DMS53 (cell line): ENCODE measurements at places on chromosomes 11 and 22.

DNA sequence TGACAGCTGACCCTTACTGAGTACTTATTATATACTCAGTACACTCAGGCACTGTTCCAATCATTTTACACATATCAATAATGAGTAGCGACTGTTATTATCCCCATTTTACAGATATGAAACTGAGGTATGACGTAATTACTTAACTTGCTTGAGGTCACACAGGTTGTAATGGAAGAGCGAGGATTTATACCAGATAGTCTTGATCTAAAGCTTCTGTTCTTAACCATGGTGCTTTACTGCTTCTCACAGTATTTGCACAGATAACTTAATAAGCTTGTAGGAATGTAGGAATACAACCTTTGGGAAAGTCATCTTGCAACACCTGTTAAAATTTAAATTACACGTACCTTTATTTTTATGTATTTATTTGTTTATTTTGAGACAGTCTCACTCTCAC, 31.7 kb upstream of the TMEM135 start:
- peak; percentile 31 for DNase-seq

- no peak for DNase-seq
Observed at GRCh38 chr11:23283666-23284065, 423.4 kb upstream of the CCDC179 start.

DNA sequence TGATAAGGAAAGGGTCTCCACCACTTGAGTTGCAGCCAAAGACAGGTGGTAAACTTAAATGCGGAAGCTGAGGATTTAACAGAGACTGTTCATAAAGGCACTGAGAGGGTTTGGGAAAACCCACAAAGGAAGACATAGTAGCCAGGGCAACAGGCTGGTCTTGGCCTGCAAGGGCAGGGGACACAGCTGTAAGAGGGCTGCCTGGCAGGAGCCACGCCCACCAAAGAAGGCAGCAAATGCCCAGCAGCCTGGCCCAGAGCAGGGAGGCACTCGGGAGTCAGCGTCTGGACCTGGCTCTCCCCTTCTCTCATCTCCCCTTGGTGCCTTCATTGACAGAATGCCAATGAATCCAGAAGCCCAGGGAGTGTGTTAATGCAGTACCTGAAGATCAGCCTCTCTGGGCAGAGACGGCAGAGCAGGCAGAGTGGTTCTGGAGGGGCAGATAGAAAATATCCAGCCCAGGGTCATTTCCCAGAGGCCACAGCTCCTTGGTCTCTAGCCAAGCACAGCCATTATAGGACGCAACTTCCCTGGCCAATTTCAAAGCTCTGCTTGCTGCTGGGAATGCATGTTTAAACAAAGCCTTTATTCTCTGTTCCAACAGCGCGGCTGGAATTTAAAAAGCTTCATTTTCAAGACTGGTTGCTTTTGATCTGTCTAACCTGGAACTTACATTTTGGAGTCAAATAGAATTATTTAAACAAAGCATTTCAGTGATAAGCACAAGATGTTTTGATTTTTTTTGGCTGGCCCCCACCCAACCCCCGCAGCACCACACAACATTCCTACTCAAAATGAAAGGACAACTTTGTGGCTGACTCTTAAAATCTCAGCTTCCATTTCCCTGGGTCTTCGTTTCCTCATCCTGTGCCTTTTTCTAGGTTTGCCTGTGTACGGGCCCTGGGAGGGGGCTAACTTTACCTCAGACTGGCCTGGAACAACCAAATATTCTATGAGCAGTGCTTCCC, 125.6 kb upstream of the LMO1 start:
- no peak for DNase-seq

GRCh38 chr22:34225278-34225677, 305.0 kb upstream of the LARGE1 start:
- DNase-seq, result no peak

GRCh38 chr11:117302228-117302627, 11.1 kb downstream of the BACE1-AS start:
- peak; percentile 17 for DNase-seq
